ENCODE measurements at places on chromosomes 2 and 18.
A peak's percentile ranks its signal among the peaks of the same experiment; 100 is the strongest.

DNA sequence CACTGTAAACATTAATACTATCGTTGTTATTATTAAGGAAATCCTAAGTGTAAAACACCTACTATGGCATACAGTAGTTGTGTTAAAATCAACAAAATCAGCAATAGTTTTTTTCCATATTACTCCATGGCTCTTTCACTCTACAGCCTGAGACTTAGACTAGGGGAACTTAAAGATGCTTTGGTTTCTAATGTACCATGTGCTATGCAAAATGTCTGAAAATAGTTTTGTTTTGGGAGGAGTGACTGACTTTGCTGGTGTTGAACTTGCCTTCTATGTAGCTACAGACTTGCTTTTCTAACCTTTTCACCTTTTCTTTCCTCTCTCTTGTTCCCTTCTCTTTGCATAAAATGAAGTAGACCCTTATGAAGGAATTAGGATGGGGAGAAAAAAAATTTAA is 159.0 kb upstream of the CCDC195 start:
- DNase-seq = no peak

DNA sequence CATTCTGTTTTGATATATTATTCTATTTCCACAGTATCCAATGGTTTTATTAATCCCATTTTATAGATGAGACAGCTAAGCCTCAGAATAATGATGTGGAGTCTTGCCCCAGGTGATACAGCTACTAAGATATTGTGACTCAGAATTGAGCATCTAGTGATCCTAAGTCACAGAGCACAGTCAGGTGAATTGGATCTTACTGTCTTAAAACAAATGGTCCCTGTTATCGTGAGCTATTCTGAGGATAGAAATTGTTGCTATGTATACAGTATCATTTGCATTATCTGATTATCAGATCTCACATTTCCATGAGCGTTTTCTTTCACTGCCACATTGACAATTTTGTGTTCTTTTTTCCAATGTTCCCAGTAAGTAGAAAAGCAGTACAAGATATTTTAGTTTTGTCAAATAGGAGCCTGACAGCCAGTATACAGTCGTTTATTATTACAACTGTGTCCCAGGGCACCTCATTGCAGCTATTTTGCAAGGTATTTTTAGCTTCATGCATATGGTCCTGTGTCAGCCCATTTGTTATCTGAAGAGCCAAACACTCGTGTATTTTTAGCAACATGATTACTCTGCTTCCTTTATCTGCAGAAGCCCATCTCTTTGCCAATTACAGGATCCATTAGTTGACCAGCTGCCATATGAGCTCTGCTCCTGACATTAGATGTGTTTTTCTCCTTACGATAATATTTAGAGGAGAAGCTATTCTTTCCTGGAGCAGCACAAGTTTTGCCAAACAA is 25.1 kb upstream of the SGPP2 start:
- DNase-seq = peak; percentile 93

DNA sequence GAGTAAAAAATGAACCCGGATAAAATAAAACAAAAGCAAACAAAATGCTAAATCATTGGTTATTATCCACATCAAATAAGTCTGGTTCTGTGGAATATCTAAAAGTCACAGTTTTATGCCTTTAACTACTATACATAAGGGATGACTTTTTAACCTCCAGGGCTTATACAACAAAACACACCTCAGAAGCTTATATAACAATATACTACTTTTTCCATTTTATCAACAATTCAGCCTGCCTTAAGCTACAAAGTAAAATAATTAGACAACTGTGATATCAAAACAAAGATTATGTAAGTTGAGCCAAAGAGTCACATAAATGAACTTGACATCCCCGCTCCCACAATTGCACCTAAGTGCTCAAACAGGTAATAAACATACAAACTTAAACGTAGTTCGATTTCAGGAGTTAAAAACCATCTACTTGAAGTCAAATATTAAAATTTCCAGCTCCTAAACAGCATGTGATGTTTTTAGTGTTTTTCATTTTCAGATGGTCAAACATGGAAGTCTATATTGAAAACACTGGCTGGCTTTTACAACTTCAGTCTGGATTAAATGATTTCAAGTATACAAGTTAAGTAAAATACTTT is 54.7 kb downstream of the ATIC start:
- DNase-seq = no peak

DNA sequence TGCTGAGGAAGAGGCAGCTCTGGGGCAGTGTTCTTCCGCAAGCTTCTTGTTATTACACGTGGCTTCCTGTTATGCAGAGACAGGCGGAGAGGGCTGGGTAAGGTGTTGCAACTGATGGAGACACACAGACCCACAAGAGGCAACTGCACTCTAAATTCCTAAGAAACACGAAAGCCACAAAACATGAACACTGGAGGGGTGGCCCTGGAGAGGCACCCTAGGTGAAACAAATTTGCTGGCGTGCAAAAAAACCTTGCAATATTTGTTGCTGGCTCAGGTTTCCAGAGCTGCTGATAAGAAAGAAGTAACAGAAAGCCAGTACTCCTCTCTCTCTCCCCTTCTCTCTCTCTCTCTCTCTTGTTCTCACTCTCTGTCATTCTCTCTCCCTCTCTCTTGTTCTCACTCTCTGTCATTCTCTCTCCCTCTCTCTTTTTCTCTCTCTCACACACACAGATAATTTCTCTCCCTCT is 31.8 kb downstream of the ARHGAP25 start:
- DNase-seq = no peak

GRCh38 chr2:37090019-37090477 is 5.7 kb downstream of the GPATCH11 start:
- DNase-seq = no peak

DNA sequence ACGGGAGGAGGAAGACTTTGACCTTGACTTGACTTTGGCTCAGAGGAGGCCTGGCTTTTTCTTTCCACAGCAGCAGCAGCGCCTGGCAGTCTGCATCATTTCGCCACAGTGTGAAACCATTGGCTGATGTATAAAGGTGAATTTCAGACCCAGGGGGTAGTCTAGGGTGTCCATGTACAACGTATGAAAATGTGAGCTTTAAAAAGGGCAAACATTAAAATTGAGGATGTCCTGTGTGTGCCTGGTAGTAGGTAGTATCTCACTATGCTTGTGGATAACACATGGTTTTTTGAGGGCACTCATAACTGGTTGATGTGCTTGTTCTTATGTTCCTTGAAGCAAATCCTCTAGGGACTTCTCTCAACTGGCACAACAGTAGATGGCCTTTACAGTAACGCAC is 86.1 kb downstream of the LPIN1 start:
- no peak for DNase-seq

GRCh38 chr2:174693344-174693743 is 70.9 kb downstream of the CHRNA1 start:
- DNase-seq = no peak

- DNase-seq = no peak
Observed at GRCh38 chr18:57267368-57267925, 84.9 kb upstream of the ST8SIA3 start.

GRCh38 chr2:127420039-127420864 is 2.0 kb downstream of the PROC start:
- no peak for DNase-seq

GRCh38 chr2:190043441-190043840 is 19.1 kb downstream of the MSTN start:
- DNase-seq = no peak

DNA sequence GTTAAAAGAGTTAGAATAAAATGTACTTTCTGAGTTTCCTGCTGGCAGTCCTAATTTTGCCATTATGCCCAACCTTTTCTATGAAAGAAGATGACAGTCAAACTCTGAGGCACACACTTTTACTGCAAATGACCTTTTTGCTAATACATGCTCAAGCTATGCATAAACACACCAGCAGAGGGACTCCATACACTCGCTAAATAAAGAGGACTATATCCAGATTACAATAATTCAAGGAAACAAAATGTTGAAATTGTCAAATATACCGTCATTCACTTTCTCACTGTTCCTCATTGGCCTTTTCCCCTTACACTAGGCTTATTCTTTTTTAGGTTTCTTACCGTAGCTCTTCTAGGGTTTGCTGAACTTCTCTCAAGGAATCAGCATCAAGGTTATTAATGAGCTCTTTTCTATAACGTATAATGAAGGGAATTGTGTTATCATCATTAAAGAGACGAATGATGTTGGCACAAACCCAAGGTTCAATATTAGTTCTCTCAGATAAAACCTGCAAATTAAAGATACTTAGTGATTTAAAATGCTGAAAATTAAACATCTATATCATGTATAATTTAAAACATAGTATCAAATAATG is 25.7 kb downstream of the SRBD1 start:
- no peak for DNase-seq
